ENCODE measurements at places on chromosomes 12 and 14. TPM values are rescaled to one million over a fixed set of nuclear protein-coding genes. Genes with fewer than 3 reads are reported as not detected.

- H3K27ac ChIP-seq = no peak overlapping the region
- DNase-seq = no peak
- peaks cover 2% of the 10 kb centered on the region for H3K4me1 ChIP-seq
- H3K4me3 ChIP-seq = no peak overlapping the region
- H3K27me3 ChIP-seq = peaks cover 7% of the 10 kb centered on the region
These were observed 26.4 kb downstream of the FAM222A start for GRCh38 chr12:109739747-109740693.

Gene PRKD1
- total RNA-seq = 6.6 TPM

GRCh38 chr12:115988212-115988611, 289.3 kb downstream of the MED13L start:
- DNase-seq = no peak
- H3K27me3 ChIP-seq = no peaks in the 10 kb centered on the region
- peaks cover 33% of the 10 kb centered on the region for H3K36me3 ChIP-seq
- no peak overlapping the region for H3K4me3 ChIP-seq
- H3K27ac ChIP-seq = no peak overlapping the region
- H3K4me1 ChIP-seq = peaks cover 20% of the 10 kb centered on the region

Gene PKP2
- 2.1 TPM for total RNA-seq

DNA sequence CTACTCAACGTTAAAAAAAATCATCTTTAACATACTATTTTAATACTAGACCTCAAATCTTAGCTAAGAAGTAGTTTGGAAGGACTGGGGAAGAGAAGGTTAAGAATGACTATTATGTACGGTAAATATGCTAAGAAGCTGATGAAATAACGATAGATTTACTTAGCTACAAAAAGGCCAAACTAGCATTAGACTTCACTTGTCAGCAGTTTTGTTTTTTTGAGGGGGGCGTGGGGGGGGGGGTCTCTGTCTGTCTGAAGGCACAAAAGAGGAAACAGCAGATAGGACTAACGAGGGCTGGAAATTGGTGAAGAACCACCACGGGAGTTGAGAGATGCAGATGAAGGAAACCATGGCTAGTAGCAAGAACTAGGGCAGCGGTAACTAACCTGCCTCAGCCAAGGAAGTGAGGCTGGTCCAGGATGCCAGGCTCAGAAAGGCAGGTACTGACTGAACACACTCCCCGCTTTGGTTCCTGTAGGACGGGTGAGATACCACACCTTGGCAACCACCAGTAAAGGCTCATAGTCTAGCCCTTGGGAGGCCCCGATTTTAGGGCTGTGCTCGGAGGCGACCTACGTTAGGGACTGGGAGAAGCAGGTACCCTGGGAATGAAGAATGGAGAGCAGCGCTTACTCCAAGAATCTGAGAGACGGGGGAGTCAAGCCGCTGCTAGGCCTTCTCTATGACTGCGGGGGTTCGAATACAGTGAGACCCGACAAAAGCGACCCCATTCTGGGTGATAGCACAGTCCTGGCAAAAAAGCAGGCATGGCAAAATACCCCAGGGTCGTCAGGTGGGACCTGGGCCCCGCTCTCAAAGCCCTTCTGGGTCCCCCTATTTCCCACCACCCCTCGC, 675 bp downstream of the NEDD8 start:
- H3K36me3 ChIP-seq = peaks cover 8% of the 10 kb centered on the region
- peak overlapping the region; percentile 95 for H3K27ac ChIP-seq
- H3K4me1 ChIP-seq = peaks cover 35% of the 10 kb centered on the region
- no peak for DNase-seq
- no peaks in the 10 kb centered on the region for H3K27me3 ChIP-seq

DNA sequence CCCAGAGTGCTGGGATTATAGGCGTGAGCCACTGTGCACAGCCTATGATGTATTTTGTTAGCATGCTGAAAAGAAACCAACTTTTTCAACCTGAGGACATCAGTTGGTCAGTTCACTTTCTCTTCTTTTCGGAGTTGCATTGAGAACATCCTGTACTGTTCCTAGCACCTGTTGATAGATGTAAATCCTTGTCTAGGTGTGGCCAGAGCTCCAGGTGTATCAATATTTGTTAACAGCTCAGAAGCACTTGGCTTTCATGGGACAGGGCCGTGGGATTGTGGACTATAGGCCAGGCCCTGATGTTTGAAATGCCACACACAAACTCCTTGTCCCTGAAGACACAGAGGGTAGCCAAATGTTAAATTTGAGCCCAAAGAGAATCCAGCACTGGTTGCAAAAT, 14.9 kb downstream of the HCAR2 start:
- no peaks in the 10 kb centered on the region for H3K4me1 ChIP-seq
- H3K4me3 ChIP-seq = no peak overlapping the region
- no peak overlapping the region for H3K27ac ChIP-seq
- H3K27me3 ChIP-seq = no peaks in the 10 kb centered on the region
- no peaks in the 10 kb centered on the region for H3K36me3 ChIP-seq

Gene ACYP1
- total RNA-seq = 10.4 TPM

Gene OAS2
- total RNA-seq = not detected

DNA sequence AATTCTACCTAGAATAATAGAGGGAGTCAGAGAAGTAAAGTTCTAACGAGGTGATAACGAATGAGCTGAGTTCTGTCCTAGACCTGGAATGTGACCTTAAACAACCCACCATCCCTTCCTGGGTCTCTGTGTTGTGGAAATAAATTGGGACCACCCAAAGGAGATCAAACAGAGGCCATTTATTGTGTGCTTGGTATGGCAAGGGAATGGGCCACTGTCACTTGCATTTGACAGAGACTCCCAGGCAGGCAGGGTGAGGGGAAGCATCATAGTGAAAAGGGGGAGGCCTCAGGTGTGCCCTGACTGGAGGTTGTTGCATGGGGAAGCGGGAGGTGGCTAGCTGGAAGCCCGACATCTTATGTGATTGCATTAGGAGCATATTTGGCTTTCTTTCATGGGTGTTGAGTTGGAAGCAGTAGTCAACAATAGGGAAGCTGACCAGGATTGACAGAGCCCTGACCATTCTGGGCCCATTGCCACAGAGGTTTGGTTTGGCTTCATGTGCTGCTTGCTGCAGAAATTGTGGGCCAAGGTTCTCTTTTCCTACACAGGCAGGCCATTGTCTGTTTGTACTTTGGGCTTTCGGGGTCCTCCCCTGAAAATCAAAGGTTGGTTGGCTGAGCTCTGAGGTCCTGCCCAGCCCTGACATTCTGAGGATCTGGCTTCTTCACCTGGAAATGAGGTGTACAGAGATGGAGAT, 17.6 kb upstream of the FAM181A start:
- H3K27me3 ChIP-seq = no peaks in the 10 kb centered on the region
- DNase-seq = no peak
- no peaks in the 10 kb centered on the region for H3K36me3 ChIP-seq
- H3K4me1 ChIP-seq = no peaks in the 10 kb centered on the region
- no peak overlapping the region for H3K4me3 ChIP-seq

Gene KCNA1
- 0.31 TPM for total RNA-seq

Gene KLRK1
- 4.9 TPM for total RNA-seq

DNA sequence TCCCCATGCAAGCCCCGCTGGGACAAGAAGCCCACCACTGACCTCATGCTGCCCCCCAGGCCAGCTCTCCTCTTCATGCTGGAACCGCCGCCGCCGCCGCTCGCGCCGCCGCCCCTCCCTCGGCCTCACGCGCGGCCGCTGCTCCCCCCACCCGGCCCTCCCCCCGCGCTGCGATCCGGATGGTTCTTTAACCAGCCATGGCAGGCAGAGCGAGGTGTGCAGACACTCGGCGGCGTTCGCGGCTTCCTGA, at the start of gene DCAF5:
Gene DCAF5 (minus strand): TSS at position 218 of the 250 bp plus-strand sequence. CDS start 141 bp downstream, at position 77.
- peaks cover 5% of the 10 kb centered on the region for H3K36me3 ChIP-seq
- H3K27ac ChIP-seq = peak within 1 kb of the TSS; percentile 88
- DNase-seq = peak; percentile 96
- H3K4me1 ChIP-seq = peaks cover 40% of the 10 kb centered on the region
- peaks cover 4% of the 10 kb centered on the region for H3K27me3 ChIP-seq
- peak within 1 kb of the TSS; percentile 88 for H3K4me3 ChIP-seq

Measured in osteocyte (in vitro differentiated cells).